ENCODE measurements at places on chromosomes 1 and 21. TPM values are rescaled to one million over a fixed set of nuclear protein-coding genes. Genes with fewer than 3 reads are reported as not detected.

The LCE2A gene
- not detected for total RNA-seq

The CREG1 gene
- 88.4 TPM for total RNA-seq

The FYB2 gene
- not detected for total RNA-seq

The CPLANE2 gene
- total RNA-seq, result 5.1 TPM

The RGS7 gene
- not detected for total RNA-seq

The FMOD gene
- total RNA-seq, result not detected

The VANGL1 gene
- total RNA-seq, result 24.1 TPM

The CFAP74 gene
- not detected for total RNA-seq

The GPX7 gene
- 2.3 TPM for total RNA-seq

The CFHR5 gene
- total RNA-seq, result not detected

The SERPINC1 gene
- 0.24 TPM for total RNA-seq

The GPR25 gene
- not detected for total RNA-seq

The NHLH1 gene
- total RNA-seq, result not detected

The PLCH2 gene
- total RNA-seq, result 107 TPM

The C1orf141 gene
- total RNA-seq, result not detected

The OR2M3 gene
- not detected for total RNA-seq

The SPATA45 gene
- not detected for total RNA-seq

The PTPN22 gene
- total RNA-seq, result 0.96 TPM

The LIPI gene
- total RNA-seq, result not detected

The HES3 gene
- total RNA-seq, result not detected

The NOS1AP gene
- total RNA-seq, result not detected

The TRIM45 gene
- 2.8 TPM for total RNA-seq

The NBPF20 gene
- total RNA-seq, result 1.2 TPM

The NPR1 gene
- not detected for total RNA-seq

The KRTAP19-3 gene
- not detected for total RNA-seq

The UBE2U gene
- not detected for total RNA-seq

The IVNS1ABP gene
- 63.5 TPM for total RNA-seq

The ATP8B2 gene
- 11.3 TPM for total RNA-seq

The NSL1 gene
- total RNA-seq, result 27.5 TPM

The SLC16A4 gene
- total RNA-seq, result 36.9 TPM

The SH2D2A gene
- total RNA-seq, result 3.6 TPM

The ZNF648 gene
- not detected for total RNA-seq

The C1orf116 gene
- 29.2 TPM for total RNA-seq

The MSH4 gene
- total RNA-seq, result 0.21 TPM

The CD2 gene
- not detected for total RNA-seq

The PRDX1 gene
- 540 TPM for total RNA-seq

The GSTM5 gene
- not detected for total RNA-seq

The DTL gene
- 3.0 TPM for total RNA-seq

The AQP10 gene
- under 0.01 TPM for total RNA-seq
